NCI-H1930 (cell line): ENCODE measurements at places on chromosomes 13 and 19.

DNA sequence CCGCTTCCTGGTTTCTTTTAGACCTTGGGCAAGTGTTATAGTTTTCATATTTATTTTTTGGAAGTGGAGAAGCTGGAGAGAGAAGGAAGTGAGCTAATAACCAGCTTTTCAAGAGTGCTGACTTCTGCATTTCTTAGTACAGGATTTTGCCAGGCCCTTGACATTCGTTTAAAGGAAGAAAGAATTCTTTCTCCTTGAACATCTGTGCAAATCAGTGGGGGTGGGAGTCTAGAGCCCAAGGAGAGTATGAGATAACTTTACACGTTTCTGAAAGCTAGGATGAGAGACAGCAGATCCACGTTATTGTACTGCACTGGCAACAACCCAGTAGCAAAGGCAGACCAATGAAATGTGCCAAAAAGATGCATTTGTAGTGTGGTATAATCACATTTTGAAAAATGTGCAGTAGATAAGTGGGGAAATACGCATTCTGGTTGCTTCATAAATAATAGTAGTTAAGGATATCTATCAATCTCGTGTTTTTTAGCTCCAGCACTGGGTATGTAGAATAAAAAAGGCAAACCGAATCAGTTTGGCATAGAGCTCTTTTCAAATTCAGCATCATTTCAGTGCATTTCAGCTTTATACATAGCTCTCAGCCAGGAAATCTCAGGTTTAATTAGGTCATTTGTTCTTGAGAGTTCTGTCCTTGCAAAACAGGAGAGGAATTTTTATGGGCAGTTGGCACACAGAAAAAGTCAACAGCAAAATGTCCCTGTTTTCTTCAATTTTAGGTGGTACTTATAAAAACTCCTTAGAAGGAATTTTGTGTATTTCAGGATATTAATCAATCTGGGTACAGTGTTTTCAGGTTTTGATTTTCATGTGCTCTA is 4.3 kb downstream of the RNF113B start:
- DNase-seq, result no peak

DNA sequence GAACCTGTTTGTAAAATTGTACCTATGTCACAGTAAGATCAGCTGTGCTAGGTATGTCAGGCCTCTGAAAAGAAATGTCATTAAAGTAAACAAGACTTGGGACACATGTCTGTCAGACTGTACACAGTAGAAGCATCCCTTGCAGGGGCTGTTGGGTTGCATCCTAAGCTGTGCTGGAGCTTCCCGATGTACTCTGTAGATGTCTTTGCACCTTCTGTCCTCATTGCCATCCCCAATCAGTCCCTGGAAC is 48.7 kb upstream of the GPR183 start:
- DNase-seq, result no peak

GRCh38 chr13:113171250-113172125 is 13.0 kb downstream of the PROZ start:
- DNase-seq, result no peak

- DNase-seq, result no peak
Measured at GRCh38 chr13:49587311-49587847, 2.0 kb upstream of the RCBTB1 start.

GRCh38 chr19:8697671-8698432 is 743 bp downstream of the ACTL9 start:
- DNase-seq, result peak; percentile 1
